Fibroblast of skin of left quadriceps (primary cell): ENCODE measurements at places on chromosomes 3 and 15.

DNA sequence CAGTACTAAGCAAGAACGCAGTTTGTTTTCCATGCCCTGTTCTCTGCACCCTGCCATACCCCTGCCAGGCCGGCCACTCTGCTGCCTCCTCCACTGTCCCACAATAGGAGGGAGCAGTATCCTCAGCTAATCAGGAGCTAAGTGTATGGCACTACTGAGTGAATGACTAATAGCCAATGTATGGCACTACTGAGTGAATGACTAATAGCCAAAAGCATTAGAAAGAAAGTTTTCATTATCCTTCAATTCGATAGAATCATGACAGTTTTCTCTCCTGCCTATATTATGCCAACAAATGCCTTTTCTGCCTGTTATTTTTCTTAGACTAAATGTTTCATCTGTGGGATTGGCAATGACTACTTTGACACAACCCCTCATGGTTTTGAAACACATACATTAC is 107.5 kb upstream of the CHRM5 start:
- no peak for DNase-seq

- no peak for DNase-seq
Observed at GRCh38 chr3:66139415-66139814, 81.4 kb upstream of the SLC25A26 start.

DNA sequence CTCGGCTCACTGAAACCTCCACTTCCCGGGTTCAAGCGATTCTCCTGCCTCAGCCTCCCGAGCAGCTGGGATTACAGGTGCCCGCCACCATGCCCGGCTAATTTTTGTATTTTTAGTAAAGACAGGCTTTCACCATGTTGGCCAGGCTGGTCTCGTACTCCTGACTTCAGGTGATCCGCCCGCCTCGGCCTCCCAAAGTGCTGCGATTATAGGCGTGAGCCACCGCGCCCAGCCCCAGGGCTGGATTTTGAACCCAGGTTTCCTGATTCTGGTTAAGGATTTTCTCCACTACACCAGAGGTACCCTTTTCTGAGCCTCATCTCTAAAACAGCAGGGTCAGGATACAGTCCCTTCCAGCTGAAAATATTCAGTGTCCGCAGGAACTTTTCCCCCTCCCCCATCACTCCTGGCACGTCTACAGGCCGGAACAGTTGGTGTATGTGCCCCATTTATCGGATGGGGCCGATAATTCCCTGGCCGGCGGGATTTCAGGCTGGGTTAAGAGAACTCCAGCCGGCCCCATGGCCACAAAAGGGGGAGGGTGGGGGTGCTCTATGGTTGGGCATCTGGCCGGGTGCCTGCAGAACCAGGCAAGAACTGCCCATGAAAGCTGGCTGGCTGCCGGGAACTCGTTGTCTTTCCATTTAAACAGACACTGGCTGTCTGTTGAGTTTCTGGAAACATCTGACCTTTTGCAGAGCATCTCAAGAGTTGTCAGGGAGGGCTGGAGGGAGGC is 26.8 kb upstream of the SEMA4B start:
- DNase-seq: no peak

GRCh38 chr15:22978691-22979237 is 1.4 kb downstream of the CYFIP1 start:
- DNase-seq: no peak

DNA sequence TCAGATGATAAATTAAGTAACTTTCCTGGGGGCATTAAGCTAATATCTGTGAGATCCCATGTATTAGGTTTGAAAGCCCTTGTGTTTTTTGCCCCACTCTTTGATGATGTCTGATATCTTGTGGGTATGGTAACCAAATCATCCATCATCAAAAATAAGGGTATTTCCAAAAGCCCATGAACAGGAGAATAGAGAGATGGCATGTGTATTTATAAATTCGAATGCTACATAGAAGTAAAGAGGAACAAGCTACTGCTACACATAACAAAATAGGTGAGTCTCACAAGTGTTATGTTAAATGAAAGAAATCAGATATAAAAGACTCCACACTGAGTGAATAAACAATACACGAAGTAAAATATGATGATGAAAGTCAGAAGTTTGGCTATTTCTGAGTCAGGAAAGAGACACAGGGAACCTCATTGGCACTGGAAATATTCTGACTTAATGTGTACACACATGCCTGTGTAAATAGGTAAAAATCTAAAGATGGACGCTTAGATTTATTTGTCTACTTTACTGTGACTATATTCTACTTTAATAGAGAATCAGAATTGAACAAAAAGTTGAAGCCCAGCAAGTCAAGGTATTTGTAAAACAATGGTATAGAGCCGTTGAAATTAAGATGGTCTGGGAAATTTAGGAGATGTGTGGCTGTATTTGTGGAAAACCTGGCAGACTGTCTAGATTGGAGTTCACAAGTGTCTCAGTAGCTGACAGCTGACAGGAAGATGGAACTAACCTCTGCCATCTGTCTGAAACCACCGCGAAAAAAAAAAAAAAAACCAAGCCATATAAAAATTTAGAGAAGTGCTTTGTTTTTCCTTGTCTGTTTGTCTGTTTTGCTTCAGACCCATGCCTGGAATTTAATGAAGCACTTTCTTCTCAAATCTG is 111.0 kb upstream of the TGFBR2 start:
- DNase-seq: no peak
